Stomach (tissue), 19 donors: ENCODE measurements at places on chromosomes 1 and 21. TPM values are rescaled to one million over a fixed set of nuclear protein-coding genes. Genes with fewer than 3 reads are reported as not detected.

- H3K4me1 ChIP-seq = no peaks in the 10 kb centered on the region
- DNase-seq = no peak
- H3K27ac ChIP-seq = no peak overlapping the region
- no peak overlapping the region for H3K4me3 ChIP-seq
- no peaks in the 10 kb centered on the region for H3K27me3 ChIP-seq
- H3K36me3 ChIP-seq = peaks cover 49% of the 10 kb centered on the region
Observed at GRCh38 chr1:228297822-228298221, 90.0 kb downstream of the OBSCN start.

DNA sequence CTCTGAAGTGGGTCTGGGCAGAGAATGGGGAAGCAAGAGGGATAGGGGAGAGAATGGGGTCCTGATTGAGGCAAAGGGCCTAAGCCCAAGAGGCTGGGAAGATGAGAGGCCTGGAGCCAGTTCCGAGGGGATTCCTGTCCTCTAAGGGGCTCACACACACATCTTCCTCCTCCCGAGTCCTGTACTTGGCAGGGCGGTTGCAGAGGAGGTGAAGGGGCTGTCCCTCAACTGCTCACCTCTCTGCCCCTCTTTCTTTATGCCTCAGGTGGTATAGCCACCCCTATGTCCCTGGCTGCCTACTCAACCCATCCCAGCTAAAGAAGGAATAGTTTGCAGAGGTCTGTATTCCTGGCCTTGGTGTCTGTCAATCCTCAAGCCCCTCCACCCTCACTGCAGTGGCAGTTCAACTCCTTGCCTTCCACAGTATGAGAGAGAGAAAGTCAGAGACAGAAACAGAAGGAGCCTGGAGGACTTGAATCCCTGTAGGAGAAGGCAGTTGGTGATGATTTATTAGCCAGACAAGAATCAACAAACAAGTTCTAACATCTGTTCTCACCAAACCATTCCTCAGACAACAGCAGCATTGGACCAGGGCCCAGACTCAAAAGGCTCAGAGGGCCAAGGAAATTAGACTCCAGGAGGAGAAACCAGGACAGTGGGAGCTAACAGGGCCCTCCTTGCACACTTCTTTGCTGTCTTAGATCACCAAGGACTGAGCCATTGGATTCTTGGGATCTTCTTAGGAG is 10.7 kb downstream of the SH2D2A start:
- no peak overlapping the region for H3K27ac ChIP-seq
- H3K4me3 ChIP-seq = no peak overlapping the region
- H3K4me1 ChIP-seq = no peaks in the 10 kb centered on the region
- DNase-seq = peak; percentile 83
- peaks cover 17% of the 10 kb centered on the region for H3K36me3 ChIP-seq

Gene B3GALT5
- total RNA-seq = 5.7 TPM

- H3K4me1 ChIP-seq = peaks cover 21% of the 10 kb centered on the region
- H3K27me3 ChIP-seq = no peaks in the 10 kb centered on the region
- DNase-seq = peak; percentile 87
Observed at GRCh38 chr1:53145942-53146708, 3.7 kb upstream of the SLC1A7 start.

GRCh38 chr1:98924977-98925376 is 79.7 kb downstream of the PLPPR5 start:
- no peaks in the 10 kb centered on the region for H3K36me3 ChIP-seq
- no peak overlapping the region for H3K27ac ChIP-seq
- peak; percentile 30 for DNase-seq
- H3K27me3 ChIP-seq = no peaks in the 10 kb centered on the region
- no peaks in the 10 kb centered on the region for H3K4me1 ChIP-seq
